ENCODE measurements at places on chromosomes 4 and X. TPM values are rescaled to one million over a fixed set of nuclear protein-coding genes. Genes with fewer than 3 reads are reported as not detected.
A peak's percentile ranks its signal among the peaks of the same experiment; 100 is the strongest.

The GAGE12D gene
- not detected for total RNA-seq

The ADH1A gene
- 0.50 TPM for total RNA-seq

GRCh38 chrX:95055991-95056390 lies 1382.0 kb downstream of the FAM133A start:
- no peak for DNase-seq

- peak; percentile 56 for DNase-seq
These were observed 155.6 kb downstream of the CBR4 start for GRCh38 chr4:168854350-168854921.

The SSX4B gene
- not detected for total RNA-seq

GRCh38 chrX:17960891-17961290 lies 99.8 kb upstream of the RAI2 start:
- no peak for DNase-seq

The CXorf58 gene
- total RNA-seq = 0.17 TPM
